Hippocampal formation (tissue), 2 donors: ENCODE measurements at places on chromosomes 7 and 10.

DNA sequence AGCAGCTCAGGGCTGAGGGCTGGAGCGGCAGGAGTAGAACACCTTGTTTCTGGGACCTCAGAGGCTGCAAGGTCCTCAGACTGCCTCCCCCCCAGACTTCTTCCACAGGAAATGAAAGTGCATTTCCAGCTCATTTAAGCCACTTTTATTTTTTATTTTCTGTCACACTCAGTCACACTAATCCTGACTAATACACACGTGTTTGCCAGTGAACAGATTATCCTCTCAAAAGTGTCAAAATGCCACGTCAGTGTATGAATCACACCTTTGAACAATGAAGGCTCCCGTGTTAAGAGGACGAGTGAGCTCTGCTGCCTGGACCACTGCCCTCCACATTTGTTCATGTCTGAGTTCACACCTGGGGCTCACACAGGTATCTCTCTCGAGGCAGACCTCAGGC lies 488.5 kb downstream of the DNAJB6 start:
- DNase-seq, result no peak

DNA sequence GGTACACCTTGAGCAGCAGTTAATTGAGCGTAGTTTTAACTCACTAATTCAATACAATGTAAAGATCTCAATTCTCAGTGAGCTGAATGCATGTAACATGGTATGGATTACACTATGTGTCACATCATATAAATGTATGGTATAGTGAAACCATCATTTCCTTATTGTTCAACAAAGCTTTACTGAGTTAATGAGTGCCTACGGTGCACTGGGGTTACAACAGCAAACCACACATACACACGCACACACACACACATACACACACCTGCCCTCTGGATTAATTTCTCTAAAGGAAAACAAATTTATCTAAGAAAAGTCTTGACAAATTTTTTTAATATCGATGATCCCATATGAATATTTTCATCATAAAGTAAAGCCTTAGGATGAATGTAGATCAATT lies 369.1 kb downstream of the MALRD1 start:
- DNase-seq, result no peak

- no peak for DNase-seq
These were observed 7.2 kb downstream of the HOXA13 start for GRCh38 chr7:27192546-27193334.

DNA sequence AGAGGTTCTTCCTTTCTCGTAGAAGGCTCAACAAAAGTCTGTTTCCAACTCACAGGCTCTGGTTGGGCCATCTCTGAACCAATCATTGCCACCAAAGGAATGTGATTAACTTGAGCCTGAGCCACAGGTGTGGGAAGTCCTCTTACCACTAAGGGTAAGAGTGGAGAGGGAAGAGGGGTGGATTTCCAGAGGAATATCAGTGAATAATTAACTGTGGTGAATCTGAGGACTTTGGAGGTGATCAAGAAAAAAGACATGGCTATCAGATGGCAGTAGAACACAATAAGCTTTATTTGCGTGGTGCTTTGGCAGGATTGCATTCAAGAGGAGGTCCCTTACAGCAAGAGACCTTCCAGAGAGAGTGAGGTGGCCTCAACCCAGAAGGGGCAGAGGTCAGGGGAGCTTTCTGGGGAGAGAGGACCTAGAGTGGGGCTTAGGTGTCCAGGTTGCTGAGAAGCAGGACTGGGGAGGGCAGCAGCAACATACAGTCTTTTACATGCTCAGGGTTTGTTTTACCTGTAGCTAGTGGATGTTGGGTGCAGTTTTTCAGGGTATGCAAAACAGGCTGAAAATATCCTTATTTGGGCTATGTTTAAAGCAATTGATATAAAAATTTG lies 61.4 kb downstream of the BBS9 start:
- DNase-seq, result no peak

DNA sequence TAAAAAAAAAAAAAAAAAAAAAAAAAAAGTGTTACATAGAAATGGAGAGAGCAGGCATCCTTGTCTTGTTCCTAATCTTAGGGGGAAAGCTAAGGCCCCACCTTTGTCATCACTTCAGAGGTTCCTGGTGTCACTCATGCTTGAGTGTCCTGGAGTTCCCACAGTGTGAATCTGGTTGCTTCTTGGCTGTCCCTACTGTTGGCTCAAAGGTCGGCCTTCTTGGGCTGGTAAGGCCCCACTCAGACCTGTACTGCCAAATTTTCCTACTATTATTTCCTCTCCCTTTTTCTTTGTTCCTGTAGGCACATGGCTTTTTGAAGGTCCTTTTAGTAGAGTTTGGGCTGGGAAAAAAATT lies 21.5 kb downstream of the OPTN start:
- no peak for DNase-seq

DNA sequence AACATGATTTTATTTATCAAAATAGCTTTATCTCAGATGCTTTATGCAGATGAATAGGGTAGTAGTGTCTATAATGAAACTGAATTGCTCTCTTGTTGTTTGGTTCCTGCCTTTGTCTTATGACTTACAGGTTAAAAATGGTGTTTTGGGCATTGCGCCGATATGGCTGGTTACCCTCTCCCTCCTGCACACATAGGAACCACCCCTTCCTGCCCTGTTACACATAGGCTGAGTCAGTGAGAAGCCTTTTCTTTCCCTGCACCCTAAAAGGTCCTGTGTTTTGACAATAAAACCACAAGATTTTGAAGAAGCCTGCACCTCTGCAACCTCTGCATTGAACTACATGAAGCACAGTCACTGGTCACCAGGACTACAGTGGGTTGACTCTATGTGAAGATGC lies 655.8 kb upstream of the ANKRD30A start:
- no peak for DNase-seq

GRCh38 chr7:137890449-137890921 lies 43.7 kb upstream of the DGKI start:
- no peak for DNase-seq
